Mesendoderm (in vitro differentiated cells): ENCODE measurements at places on chromosomes 4 and X.

GRCh38 chr4:145703850-145704497 is 24.0 kb downstream of the C4orf51 start:
- DNase-seq, result peak; percentile 73

GRCh38 chr4:42627885-42628646 is 28.8 kb downstream of the ATP8A1 start:
- peak; percentile 19 for DNase-seq

DNA sequence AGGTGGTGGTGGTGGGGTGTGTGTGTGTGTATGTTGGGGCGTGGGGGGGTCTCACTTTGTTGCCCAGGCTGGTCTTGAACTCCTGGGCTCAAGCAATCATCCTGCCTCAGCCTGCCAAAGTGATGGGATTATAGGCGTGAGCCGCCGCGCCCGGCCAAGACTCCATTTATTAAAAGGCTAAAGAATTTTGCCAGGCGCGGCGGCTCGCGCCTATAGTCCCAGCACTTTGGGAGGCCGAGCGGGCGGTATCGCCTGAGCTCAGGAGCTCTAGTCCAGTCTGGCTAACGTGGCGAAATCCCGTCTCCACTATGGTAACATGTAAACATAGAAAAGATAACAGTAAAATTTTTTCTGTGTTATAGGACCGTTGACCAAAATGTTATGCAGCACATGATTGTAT is 3.7 kb upstream of the UBA1 start:
- DNase-seq, result no peak

DNA sequence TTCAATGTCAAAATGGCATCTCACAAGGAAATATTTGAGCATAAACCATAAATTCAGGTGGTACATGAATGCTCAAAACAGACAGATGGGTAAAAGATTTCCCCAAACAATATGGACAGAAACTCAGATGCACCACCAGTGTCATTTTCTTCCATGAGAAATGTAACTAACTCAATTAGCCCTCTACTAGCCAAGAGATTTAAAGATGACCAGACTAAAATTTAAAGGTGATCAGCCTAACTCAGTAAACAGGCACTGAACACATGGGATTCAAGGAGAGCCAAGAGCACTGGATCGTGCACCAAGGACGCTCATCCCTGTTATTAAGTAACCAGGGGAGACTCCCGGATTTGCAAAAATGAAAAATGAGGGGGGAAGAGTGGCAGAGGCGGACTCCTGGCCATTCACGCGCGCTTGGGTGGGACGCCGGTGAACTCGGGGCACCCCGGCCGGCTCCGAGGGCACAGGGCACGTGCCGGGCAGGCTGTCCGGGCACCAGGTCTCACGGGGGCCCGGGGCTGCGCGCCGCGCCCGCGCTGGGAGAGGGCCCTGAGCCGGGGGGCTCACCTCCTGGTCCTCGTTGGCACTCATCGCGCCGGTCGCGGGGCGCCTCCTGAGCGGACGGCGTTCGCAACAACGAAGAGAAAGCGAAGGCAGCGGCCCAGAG is 490 bp downstream of the RWDD4 start:
- DNase-seq, result peak; percentile 29

GRCh38 chrX:100830143-100830542 is 10.0 kb downstream of the CSTF2 start:
- no peak for DNase-seq

DNA sequence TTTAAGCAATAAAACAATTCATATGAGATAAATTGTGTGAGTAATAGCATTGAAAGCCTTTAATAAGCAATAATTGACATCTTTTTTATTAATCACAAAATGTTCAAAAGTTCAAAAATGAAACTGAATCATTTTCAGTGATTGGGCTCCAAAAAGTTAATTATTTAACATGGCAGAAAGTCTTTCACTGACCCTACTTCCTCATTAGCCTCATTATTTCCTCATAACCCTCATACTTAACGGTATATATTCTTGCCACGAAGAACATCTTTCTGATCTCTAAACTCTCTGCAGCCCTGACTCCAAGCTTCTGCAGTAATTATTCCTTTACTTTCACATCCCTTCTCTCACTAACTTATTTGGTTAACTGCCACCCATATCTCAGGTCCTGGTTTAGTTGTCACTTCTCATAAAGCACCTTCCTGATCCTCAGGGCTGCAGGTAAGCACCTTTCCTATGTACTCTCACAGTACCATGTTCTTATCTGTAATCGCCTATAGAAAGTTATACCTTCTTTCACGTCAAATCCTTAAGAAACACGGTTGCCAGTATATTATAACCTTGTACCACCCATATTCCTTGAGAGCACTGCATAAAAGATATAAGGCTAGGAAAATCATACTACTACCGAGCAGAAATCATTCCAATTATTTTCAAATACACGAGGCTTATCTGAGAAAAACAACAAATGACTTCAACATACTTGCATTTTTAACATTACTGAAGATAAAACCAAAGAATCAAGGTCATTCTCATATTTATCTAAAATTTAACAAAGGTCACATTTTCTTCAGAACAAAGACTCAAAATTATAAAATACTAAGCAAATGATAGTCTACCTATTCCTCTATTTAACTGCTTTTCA is 72.2 kb downstream of the PPP3CA start:
- no peak for DNase-seq

DNA sequence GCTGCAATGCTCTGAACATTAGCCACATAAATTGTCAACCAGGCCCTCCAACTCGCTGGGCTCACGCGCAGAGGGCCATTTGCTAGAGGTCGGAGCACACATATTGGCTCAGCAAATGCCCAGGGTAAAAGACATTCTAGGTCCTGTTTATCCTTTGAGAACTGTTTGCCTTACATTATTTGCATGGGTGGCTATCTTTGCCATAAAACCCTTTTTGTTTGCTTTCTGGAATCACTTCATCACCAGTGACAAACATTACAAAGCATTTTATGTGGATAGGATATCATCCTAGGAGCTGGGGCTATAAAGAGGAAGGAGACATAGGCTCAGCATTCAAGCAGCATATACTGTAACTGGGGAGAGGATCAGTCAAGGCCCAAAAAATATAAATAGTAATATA is 149.2 kb upstream of the RAI2 start:
- no peak for DNase-seq

DNA sequence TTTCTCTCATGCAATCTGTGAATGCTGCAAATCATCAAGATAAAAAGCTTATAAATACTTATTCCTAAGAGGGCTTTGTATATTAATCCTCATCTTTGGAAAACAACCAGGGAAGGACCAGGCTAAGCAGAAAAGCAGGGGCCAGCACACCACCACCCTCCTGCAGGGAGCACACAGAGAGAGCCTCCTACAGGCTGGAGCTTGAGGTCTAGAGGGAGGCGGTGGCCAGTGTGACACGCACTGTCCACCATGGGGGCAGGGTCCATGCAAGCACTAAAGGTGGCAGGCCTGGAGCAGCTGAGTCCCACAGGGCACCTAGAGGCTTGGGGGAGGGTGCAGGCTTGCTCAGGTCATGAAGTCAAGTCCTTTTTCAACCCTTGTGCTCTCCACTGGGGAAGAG is 236.9 kb downstream of the TACR3 start:
- DNase-seq, result no peak

GRCh38 chr4:183374950-183375555 is 52.8 kb upstream of the CLDN24 start:
- DNase-seq, result no peak

GRCh38 chr4:84291969-84292368 is 207.1 kb downstream of the NKX6-1 start:
- no peak for DNase-seq

DNA sequence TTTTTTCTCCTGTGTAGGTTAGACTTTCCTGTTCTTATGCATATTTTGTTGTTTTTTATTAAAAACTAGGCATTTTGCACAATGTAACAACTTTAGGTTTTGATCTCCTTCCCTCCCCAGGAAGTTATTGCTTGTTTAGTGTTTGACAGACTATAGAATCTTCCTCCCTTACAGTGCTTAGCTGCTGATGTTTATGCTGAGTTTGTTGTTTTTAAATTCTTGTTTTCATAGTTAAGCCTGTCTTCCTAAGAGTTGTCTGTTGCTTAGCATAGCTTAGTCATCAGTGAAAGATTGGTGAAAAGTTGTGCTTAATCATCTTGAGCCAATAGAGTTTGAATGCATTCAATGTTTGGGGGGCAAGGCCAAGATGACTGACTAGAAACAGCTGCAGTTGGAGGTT is 157.5 kb downstream of the NKX6-1 start:
- DNase-seq, result no peak

GRCh38 chr4:113040793-113041192 is 8.7 kb upstream of the ANK2 start:
- no peak for DNase-seq

DNA sequence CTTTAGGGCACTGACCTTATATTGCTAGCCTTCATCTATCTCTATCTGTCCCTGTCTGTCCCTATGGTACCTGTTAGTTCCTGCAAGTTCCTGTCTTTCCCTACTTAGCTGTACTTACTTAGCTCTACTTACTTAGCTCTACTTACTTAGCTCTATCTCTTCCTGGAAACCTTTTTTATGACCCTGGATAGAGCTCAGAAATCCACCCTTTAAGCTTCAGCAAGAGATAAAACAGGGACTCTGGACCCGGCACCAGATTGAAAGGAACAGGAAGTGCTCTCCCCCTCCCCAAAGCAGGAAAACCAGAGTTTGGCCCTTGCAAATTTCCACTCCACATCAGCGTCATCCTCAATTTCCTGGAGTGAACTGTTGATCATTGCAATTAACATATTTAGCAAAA is 12.3 kb upstream of the IL9R start:
- no peak for DNase-seq

DNA sequence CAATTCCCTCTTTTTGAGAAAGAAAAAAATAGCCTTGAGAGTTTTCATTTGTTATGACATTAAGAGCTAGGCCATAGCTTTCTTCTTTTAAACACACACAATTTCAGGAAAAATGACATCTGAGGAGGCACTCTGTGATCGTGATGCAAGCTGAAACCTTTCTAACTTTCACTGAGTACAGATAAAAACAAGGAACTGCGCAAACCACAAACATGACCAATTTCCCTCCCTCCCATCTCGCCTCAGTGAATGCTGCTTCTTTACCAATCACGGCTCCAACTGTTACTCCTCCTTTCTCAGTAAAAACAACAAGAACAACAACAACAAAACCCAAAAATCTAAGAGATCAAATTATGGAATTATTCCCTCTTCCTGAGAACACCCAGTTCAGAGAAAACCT is 626.8 kb downstream of the TLL1 start:
- no peak for DNase-seq

DNA sequence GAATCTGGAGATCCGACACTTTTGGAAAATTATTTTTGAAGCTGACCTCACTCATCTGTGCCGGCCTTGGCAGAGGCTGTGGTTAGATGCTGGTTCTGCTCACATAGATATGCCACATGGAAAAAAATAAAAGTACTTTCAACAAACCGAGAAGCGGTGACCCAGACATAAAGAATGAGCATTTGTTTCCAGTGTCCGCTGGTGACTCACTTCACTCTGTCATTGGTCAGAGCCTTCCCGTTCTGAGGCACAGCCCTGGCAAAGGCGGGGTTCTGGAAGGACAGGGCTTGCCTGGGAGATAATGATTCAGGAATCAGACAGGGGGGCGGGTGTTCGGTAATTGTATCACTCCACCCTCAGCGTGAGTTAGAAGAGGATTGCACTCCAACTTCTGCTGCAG is 172.4 kb upstream of the MXRA5 start:
- peak; percentile 11 for DNase-seq

DNA sequence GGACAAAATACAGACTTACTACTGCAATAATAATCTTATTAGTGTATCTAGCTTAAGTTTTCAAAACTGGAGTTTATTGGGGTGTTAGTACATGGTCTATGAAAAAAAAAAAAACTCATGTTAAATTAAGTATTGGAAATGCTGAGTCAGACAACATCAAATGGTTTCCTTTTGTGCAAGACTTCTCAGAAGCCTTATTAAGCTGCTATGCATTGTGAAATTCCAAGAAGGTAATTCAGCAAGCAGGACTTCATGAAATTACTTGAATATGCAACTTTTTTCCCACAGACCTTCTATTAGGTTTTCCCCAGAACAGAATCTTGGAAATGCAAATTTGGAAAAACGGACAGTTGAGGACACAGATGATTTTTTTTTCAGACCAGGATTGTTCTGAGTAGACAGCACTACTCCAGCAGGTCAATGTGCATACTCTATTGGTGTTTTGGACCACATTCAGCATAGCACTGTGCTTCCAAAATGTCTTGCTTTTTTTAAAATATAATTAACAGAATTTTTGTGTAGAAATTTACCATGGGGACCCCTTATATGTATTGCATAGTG is 568.8 kb upstream of the TENM3 start:
- DNase-seq, result no peak

DNA sequence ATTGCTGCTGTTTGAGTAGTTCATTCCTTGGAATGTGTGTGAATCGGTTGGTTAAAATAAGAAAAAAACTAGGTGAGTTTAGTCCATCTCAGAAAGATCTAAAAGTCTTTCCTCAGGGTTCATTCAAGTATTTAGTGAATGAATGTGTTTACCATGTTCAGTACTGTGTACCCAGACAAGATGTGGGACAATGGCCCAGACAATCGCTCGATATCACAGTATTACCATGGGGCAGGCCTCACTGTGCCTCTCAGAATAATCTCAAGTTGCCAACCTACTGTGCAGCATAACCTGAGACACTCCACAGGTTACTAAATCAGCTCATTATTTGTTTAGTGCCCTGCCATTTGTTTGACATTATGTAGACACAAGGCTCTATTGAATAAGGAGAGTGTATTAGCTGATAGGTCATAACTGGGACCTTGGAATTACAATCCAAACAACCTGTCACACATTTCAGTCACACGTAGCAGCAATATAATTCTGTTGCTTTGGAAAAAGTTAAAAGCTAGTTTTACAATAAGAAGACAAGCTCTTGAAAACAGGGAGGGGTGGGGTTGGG is 24.9 kb upstream of the AMOT start:
- DNase-seq, result no peak

DNA sequence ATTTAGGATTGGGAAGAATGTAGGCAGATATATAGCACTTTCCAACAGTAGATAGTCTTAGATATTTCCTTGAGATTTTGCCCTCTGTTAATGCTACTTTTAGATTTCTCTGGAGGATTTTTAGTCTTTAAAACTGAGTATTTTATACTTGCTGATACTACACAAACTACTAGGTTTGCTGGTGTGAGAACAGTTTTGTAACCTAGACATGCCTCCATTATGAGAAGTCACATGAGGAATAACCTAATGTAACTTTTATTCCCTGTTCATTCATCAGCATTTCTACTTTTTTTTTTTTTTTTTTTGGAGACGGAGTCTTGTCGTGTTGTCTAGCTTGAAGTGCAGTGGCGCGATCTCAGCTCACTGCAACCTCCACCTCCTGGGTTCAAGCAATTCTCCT is 137.2 kb downstream of the RAPGEF2 start:
- no peak for DNase-seq

- DNase-seq, result no peak
Observed at GRCh38 chr4:185249105-185249504, 39.7 kb downstream of the SNX25 start.

DNA sequence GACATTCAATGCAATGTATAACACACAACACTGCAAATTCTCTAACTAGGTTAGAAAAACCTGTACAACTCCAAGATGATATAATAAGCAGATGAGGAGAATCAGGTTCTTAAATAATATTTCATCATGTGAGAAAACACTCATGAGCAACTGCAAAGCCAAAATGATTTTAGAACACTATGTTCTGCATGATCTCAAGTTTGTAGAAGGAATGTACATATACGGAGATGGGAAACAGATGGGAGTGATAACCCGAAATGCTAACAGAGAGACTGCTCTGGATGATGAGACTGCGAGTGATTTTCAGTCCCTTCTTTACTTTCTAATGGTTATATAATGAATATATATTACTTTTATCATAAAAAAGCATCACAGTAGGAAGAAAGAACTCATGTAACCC is 80.9 kb downstream of the PCYT1B start:
- no peak for DNase-seq

GRCh38 chrX:94493405-94493804 is 819.4 kb downstream of the FAM133A start:
- no peak for DNase-seq
